Endodermal cell (in vitro differentiated cells): ENCODE measurements at places on chromosomes 11 and 22.
A peak's percentile ranks its signal among the peaks of the same experiment; 100 is the strongest.

DNA sequence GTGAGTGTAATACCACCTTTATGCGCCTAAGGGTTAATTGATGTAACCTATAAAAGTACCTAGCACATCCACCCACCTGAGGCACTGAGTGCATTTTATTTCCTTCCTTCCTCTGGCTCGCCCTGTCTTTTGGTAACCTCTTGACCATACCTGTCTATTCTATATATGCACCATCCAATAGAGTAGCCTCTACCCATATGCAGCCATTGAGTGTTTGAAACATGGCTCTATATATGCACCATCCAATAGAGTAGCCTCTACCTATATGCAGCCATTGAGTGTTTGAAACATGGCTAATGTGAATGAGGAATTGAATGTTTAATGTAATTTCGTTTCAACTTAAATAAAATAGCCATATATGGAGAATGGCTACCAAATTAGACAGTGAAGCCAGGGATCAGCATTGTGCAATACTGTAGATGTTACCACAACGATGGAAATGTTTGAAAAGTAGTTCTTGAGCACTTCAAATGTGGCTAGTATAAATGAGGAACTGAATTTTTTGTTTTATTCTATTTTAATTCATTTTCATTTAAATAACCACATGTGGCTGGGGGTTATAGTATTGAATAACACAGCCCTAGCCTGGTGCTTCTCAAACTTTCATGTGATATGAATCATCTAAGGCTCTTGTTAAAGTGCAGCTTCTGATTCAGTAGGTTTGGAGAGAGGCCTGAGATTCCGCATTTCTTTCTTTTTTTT, 33.8 kb downstream of the SLC35F2 start:
- no peak for DNase-seq

GRCh38 chr22:25829808-25830777, 88.1 kb downstream of the MYO18B start:
- DNase-seq: no peak

GRCh38 chr22:45969801-45970470, 7.0 kb downstream of the WNT7B start:
- no peak for DNase-seq

DNA sequence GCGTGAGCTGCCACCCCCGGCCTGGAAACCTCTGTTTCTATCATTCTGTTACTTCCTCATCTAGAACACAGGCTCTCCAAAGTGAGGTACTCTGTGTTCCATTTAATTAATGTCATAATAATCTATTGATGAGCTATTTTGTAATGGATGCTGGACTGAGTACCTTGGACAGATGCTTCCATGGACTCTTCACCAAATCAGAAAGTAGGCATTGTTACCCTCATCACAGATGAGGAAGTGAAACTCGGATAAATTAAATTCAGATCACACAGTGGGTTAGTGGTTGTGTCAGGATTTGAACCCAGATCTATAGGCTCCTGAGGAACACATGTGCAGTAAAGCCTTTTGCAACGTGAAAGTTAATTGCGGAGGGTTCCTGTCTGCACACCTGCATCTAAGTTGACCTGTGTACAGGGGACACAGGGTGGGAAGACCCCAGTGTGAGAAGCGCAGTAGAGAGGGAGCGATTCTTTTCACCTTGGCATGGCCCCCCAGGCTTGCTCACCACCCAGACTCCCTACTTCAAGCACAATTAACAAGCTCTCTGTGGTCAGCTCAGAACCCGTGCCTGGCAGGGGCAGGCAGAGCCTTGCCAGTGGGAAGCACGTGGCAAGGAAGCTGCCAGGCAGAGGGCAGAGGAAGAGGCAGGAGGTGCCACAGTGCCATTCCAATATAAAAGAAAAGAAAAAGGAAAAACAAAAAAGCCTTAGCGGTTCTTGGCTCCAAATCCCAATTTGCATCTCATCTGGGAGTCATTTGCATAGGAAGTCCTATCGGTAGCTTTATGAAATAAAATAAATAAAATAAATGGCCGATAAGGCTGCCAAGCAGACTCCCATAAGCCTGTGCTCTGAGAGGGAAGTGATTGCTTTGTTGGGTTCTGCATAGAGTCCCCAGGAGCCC, 239.3 kb downstream of the GRIK4 start:
- DNase-seq: no peak

- peak; percentile 65 for DNase-seq
Observed at GRCh38 chr11:68206211-68206610, 6.9 kb downstream of the KMT5B start.

GRCh38 chr11:24932110-24933000, 435.5 kb downstream of the LUZP2 start:
- no peak for DNase-seq

DNA sequence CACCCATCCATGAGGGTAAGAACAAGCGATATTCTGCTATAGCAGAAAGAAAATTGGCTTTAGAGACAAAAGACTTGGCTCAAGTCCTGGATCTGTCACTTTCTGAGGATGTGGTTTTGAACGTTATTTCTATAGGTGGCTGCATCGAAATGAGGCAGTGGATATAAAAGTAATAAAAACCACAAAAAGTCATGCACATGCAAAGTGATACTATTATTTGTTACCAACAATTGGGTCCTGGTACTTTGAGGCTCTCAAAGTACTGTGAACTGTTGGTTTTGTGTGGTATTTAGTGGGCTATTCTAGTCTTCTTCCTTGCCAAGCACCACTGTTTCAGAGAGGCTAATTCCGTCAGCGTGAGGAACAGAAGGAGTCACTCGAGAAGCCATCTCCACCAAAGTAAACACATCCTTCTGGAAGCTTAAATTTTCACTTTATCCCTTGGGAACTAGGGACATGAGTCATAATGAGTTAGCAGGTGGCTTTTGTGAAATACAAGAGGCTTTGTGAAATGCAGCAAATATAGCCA, 13.1 kb downstream of the UBASH3B start:
- DNase-seq: no peak

GRCh38 chr11:106384429-106384828, 307.0 kb downstream of the AASDHPPT start:
- no peak for DNase-seq

GRCh38 chr22:50299785-50300619, 7.4 kb downstream of the PLXNB2 start:
- peak; percentile 95 for DNase-seq

- peak; percentile 70 for DNase-seq
Observed at GRCh38 chr11:76610871-76611475, 59.6 kb downstream of the LRRC32 start.

- peak; percentile 35 for DNase-seq
Observed at GRCh38 chr22:47200273-47201051, 438.0 kb downstream of the TBC1D22A start.

- DNase-seq: no peak
Observed at GRCh38 chr11:104134745-104135144, 29.2 kb downstream of the PDGFD start.
